ENCODE measurements at places on chromosomes 11 and 22.

DNA sequence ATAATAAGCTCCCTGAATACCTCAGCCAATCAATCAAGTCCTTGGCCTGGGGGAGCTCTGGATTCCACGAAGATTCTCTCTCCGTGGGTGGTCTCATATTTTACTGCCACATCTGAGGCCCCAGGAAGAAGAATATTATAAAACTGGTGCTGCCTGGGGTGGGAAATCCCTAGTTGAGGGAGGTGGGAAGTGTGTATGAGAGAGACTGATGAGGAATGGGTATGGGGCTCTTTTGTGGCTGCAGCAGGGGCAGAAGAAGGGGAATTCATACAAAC is 71.5 kb downstream of the SYN3 start:
- DNase-seq, result no peak

GRCh38 chr11:64724863-64725532 is 2.0 kb upstream of the NRXN2 start:
- DNase-seq, result no peak

GRCh38 chr11:106242718-106243415 is 165.4 kb downstream of the AASDHPPT start:
- DNase-seq, result no peak

GRCh38 chr22:49525801-49526535 is 301.7 kb downstream of the BRD1 start:
- DNase-seq, result no peak

DNA sequence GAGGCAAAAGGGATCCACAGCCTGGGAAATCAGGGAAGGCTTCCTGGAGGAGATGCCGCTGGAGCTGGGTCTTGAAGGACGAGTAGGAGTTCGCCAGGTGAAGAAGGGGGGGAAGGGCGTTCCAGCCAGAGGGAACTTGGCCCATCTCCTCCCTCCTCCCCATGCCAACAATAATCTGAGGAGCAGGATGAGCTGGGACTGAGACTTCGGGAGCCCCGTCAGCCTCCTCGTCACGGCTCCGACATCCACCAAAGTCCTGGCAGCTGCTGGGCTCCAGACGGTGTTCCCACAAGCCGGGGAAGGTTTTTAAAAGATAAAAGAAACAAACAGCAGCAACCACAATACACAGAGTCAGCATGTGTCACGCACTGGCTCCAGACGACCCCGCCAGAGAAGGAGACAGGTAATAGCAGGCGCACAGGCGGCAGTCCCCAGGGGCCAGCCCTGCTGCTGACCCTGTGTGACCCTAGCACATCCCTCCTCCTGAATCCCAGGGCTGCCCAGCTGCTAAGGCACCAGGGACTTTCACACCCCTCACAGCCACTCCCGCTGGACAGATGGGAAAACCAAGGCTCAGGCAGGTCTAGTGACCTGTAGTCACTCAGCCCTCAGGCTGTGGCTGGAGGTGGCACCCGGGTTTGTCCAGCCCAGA is 37.3 kb downstream of the NUP50 start:
- no peak for DNase-seq

GRCh38 chr11:131136486-131136885 is 220.2 kb upstream of the SNX19 start:
- DNase-seq, result no peak

DNA sequence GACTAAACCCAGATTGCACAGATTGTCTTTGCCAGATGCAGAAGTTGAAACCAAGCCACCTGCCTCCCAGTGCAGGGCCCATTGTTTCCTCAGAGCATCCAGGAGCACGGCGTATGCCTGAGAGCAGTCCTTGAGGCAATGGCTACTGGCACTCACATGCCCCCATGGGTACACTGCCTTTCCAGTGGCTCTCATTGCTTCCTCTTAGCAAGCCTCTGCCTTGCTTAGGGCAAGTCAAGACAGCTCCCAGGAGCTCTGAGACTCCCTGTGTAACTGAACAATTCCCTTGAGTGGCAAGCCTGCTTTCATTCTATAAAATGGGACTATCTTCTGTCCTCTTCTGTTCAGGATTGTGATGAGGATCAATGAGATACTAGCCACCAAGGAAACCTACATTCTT is 4.1 kb downstream of the SYTL2 start:
- DNase-seq, result no peak

- no peak for DNase-seq
Measured at GRCh38 chr11:15863411-15863810, 492.9 kb downstream of the SOX6 start.

DNA sequence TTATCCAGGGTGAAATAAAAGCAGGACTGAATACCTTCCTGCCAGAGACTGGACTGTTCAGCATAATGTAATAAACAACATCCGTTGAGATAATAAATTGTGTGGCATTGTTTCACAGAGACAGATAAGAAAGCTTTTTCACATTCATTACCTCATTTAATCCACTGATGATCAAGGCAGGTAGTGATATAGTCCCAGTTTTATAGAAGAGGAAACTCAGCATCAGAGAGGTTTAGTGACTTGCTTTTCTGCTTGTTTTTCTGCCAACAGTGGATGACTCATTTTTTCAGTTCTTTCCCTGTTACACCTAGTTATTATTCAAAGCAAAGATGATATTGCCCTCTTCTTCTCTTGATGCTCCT is 4.0 kb downstream of the MYO18B start:
- no peak for DNase-seq

DNA sequence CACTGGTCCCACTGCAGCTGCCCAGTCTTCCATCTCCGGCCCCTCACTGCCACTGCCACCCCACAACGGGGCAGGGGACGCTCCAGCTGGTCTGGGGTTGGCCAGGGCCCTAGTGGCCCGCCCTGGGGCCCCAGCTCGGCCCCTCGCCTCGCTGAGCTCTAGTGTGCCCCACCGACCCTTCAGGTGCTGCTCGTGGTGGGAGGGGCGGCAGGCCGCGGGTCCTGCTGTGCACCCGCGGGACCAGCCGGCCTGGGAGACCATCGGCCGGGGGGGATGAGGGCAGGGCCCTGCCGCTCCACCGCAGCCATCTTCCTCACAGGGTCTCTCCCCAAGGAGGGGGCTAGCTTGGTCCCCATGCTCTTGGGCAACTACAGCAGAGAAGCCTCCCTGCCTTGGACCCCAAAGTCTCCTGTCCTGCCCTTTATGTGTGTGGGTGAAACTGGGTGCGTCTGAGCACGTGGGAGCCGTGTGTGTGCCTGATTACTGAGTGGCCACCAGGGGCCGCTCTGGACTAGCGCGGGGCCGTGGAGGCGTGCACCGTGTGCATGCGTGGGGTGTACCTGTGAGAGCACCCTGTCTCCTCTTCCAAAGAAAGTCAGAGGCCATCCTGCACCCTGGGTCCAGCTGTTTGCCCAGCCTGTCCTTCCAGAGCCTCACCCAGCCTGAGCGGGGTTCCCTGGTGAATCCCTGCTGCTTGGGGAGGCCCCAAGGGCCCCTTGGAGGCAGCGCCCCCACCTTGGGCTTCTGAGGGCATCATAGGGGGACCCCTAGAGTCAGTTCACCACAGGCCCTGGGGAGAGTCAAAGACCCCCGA is 6.0 kb upstream of the ACR start:
- DNase-seq, result peak; percentile 19

GRCh38 chr11:1208394-1209261 is 14.2 kb upstream of the MUC5B start:
- no peak for DNase-seq

GRCh38 chr11:66082946-66083698 is 13.1 kb downstream of the PACS1 start:
- DNase-seq, result no peak

- DNase-seq, result no peak
Measured at GRCh38 chr11:110329445-110329844, 33.0 kb upstream of the RDX start.

DNA sequence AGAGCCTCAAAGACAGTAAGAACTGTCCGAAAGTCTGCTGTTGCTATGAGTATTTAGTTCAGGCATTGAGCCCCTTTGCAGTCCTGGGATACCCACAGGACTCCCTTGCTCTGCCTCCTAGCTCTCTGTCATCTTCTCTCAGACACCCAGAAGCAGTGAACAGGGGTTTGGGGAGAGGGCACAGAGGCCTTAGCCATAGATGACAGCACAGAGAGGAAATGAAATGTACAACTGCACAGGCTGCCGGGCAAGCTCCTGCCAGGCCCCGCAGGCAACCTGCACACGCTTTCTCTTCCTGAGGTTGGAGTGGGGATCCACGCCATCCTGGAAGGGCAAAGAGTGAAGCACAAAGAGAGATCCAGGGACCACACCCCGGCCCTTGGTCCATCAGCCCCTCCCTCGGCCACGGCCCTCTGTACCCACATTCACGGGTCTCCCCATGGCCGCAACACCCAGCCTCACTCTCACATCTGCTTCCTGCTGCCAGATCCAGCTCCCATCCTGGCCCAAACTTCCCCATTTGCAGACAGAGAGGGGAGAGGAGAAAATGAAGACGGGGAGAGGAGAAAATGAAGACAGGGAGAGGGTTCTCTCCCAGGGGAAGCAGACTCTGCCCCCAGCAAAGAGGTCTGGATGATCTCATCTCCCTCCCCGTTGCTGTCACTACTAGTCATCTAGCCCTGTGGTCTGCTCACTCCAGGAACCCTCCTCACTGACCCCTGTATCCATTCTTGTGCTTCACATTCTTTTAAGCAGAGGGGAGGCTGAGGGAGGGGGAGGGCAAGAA is 40.7 kb downstream of the CD6 start:
- DNase-seq, result no peak

DNA sequence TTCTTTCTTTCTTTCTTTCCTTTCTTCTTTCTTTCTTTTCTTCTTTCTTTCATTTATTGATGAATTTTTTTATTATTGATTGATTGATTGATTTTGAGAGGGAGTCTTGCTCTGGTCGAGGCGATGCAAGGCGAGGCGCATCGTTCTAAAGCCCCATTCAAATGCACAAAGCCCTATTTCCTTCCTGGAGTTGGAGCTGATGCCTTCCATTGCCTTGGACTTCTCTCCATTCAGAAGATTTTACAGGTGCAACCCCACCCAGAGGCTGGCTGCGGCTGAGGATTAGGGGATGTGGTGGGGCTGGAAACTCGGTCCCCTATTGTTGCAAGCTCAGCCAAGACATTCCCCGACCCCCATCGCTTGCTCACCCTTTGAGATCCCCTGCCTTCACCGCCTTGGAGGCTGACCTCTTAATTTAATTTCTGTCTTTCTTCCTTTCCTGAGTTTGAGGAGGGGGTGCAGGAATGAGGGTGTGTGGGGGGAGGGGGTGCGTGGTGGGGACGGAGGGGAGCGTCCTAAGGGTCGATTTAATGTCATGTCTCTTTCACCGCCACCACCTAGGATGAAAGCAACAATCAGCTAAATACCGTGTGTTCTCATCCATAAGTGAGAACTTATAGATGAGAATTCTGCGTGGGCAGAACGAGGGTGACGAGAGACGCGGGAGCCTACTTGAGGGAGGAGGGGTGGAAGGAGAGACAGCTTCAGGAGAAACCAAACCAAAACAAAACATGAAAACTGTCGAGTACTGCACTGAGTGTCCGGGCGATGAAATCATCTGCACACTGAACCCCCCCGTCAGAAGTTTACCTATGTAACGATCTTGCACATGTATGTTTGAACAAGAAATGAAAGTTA is 3913.9 kb upstream of the OR11H1 start:
- no peak for DNase-seq

DNA sequence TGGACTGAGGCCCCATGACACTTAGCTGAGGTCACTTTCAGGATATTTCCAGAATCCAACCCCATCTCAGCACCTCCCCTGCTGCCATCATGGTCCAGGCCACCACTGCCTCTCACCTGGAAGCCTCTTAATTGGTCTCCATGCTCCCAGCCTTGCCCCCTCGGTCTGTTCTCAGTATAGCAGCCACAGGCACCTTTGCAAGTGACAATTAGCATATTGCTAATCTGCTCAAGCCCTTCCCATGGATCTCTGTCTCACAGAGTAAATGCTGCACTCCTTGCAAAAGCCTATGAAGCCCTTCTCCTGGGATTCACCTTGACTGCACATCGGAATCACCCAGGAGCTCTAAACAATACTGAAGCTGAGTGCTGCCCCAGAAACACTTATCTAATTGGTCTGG is 93.5 kb upstream of the CSNK2A3 start:
- DNase-seq, result no peak

GRCh38 chr11:111925953-111926352 is 7.2 kb downstream of the C11orf52 start:
- DNase-seq, result no peak

- DNase-seq, result no peak
Measured at GRCh38 chr11:120839846-120840402, 184.0 kb upstream of the TBCEL start.

GRCh38 chr11:6437993-6438392 is 2.8 kb downstream of the HPX start:
- no peak for DNase-seq

GRCh38 chr11:74647404-74647803 is 55.0 kb downstream of the POLD3 start:
- DNase-seq, result no peak

GRCh38 chr11:94740083-94741021 is 27.8 kb upstream of the AMOTL1 start:
- no peak for DNase-seq

- no peak for DNase-seq
Measured at GRCh38 chr22:34639911-34640310, 426.0 kb upstream of the ISX start.

DNA sequence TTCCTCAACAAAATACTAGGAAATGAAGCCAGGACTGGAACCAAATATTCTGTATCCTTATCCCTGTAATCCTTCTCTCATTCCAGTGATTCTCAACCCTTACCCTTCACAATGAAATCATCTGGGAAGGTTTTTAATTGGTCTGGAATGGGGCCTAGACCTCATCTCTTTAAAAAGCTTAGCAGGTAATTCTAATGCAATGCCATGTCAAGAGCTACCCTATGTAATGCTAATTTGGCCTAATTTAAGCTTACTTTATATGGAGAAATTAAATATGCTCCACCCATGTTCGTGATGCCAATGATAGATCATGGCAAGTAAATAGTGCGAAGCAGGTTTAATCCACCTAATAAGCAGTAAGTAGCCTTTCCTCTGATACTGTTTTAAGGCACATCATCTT is 101.7 kb downstream of the SGSM3 start:
- no peak for DNase-seq

- DNase-seq, result no peak
Measured at GRCh38 chr11:104451197-104451893, 287.4 kb upstream of the PDGFD start.

DNA sequence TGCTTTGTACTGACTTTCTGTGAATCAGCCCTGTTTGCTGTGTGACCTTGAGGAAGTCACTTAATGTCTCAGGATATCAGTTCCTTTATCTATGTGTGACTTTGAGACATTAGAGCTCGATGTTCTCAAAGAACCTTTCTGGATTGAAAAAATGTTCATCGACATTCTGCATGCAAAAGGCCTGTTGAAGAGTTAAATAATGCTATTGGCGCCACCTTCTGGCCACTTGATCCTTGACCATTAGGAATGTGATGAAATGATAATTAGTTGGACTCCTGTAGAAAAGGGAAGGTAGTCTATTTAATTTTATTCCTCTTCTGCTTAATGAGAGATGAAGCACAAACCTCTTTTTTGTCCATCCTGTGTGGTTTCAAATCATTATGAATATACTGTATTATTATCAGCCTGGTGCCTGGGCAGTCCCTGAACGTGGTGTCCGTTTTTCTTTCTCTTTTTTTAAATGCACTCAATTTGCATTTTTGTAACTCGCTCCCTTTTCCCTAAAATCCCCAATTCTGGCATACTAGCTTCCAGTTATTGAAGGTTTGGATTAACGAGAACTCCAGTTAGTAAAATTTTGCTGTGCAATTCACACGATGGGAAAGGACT is 20.7 kb downstream of the ELF5 start:
- no peak for DNase-seq

- DNase-seq, result no peak
Measured at GRCh38 chr11:63945477-63946163, 6.8 kb downstream of the NAA40 start.

GRCh38 chr11:33967451-33967850 is 75.6 kb upstream of the LMO2 start:
- DNase-seq, result no peak
